ENCODE measurements at places on chromosomes 6 and 20.

- no peak for DNase-seq
Measured at GRCh38 chr6:133432021-133432989, 191.1 kb downstream of the EYA4 start.

DNA sequence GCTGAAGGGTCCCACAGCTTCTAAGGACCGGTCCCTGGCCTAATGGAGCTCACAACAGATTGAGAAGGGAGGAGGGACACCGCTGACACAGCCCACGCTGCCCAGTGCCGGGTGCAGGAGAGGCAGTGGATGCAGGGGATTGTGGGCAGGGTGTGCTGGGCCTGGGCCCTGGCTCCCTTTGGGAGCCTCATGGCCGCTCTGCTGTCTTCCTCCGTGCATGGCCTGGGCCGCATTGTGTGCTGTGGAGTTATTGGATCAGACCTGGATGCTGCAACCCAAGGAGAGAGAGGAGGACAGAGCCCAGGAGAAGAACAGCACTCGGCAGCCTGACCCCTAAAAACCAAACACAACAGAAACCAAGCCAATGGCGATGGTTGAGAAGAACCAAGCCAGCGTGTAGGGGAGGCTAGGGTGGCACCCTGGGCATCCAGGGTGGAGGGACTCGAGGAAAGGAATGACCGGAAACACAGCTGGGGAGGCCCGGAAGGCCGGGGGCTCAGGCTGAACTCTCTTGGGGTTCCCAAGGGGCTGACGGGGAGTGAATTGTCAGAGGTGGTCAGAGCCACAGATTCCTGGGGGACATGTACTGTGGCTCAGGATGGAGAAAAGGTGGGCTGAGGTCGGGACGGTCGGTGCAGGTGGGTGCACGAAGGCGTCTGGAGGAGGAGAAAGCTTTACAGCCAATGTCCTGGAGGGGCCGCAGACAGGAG lies 41.0 kb downstream of the ERMARD start:
- no peak for DNase-seq

- DNase-seq: no peak
Measured at GRCh38 chr20:19015351-19016139, 196.9 kb upstream of the SLC24A3 start.

DNA sequence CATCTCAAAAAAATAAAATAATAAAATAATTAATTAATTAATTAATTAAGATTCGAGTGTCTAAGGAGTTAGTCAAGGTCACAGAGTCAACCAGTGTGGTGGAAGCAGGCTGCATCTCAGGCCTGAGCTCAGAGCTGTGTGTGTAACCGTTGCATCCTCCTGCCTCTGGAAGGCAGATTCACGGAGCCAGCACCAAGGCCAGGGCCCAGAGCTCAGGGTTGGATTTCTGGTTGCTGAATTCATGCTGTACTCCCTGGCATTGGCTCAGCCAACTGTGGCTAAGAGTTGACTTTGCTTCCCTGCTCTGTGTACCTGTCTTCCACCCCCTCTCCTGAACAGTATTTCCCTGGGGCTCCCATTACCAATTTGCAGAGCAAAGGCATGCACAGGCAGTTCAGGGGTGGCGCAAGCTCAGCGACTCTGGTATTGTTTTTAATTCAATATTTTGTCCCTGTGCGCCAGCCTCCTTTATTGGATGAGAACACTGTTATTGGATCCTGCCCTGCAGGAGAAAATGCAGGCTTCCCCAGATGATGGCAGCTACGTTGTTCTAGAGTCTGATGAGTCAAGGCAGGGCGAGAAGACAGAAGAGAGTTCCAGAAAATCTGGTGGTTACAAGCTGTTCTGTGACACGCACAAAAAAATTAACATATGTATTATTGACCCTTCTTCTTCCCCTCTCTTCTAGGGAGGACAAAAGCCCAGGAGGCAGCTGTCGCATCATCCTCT lies 12.3 kb upstream of the CTNNBL1 start:
- no peak for DNase-seq

DNA sequence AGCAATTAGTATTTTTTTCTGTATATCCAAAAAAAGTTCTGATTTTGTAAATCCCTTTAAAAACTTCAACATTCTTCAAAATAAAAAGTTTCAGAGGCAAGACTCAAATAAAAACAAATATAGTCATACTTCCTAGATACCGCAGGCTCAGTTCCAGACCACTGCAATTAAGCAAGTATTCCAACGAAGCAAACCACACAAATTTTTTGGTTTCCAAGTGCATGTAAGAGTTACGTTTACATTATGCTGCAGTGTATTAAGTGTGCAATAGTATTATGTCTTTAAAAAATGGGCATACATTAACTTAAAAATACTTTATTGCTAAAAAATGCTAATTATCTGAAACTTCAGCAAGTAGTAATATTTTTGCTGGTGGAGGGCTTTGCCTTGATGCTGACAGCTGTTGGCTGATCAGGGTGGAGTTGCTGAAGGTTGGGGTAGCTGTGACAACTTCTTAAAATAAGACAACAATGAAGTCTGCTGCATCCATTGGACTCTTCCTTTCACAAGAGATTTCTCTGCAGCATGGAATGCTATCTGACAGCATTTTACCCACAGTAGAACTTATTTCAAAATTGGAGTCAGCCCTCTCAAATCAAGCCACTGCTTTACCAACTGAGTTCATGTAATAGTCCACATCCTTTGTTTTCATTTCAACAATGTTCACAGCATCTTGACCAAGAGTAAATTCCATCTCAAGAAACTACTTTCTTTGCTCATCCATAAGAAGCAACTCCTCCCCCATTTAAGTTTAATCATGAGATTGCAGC lies 46.0 kb downstream of the PHIP start:
- no peak for DNase-seq
